Muscle of leg (tissue), 16 donors: ENCODE measurements at places on chromosomes 3 and 15. TPM values are rescaled to one million over a fixed set of nuclear protein-coding genes. Genes with fewer than 3 reads are reported as not detected.

Gene RBPMS2
- total RNA-seq: 0.44 TPM

Gene KY
- 46.4 TPM for total RNA-seq

Gene ERICH6
- 0.09 TPM for total RNA-seq

Gene GOLGA8G
- total RNA-seq: not detected

Gene IQGAP1
- 80.6 TPM for total RNA-seq

Gene IQCF5
- total RNA-seq: not detected

Gene CASR
- not detected for total RNA-seq

Gene SLC51A
- 0.44 TPM for total RNA-seq

Gene GPR160
- 1.2 TPM for total RNA-seq

Gene DPPA2
- not detected for total RNA-seq

Gene NMB
- 3.0 TPM for total RNA-seq

Gene SCN11A
- total RNA-seq: 2.0 TPM

Gene GOLGA8Q
- total RNA-seq: 0.75 TPM

Gene MYO5C
- total RNA-seq: 5.3 TPM

Gene LRTM1
- total RNA-seq: 99.9 TPM

Gene CCR5
- total RNA-seq: 0.13 TPM

Gene NIPA2
- total RNA-seq: 40.3 TPM

Gene NAALADL2
- total RNA-seq: 17.4 TPM

Gene MINAR1
- total RNA-seq: 2.8 TPM

Gene LIPH
- 0.18 TPM for total RNA-seq

Gene CDHR4
- total RNA-seq: not detected

Gene IL20RB
- total RNA-seq: 0.84 TPM

Gene SLC28A2
- not detected for total RNA-seq

Gene ZNF860
- 0.62 TPM for total RNA-seq

Gene AP4E1
- 6.9 TPM for total RNA-seq

Gene CD96
- 0.22 TPM for total RNA-seq
